ENCODE measurements at places on chromosomes 2 and 18. TPM values are rescaled to one million over a fixed set of nuclear protein-coding genes. Genes with fewer than 3 reads are reported as not detected.

DNA sequence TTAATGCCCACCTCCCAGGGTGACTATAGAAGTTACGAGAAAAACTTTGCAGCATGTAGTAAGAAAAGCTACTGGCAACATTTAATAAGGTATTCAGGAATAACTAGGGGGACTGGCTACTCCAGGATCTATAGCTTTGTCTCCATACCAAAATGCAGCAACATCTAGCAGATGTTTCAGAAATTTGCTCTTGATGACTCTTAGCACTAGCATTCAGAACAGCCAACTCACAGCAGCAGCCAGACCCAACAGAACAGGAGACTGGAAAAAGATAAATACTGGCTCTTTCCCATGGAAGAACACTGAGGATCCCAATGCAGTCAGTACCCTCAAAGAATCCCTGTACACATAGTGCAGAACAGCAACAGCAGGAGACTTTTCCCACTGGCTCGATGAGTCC is 105.0 kb downstream of the PRKRA start:
- DNase-seq, result no peak

Gene WBP1
- 89.7 TPM for total RNA-seq

- no peak for DNase-seq
Observed at GRCh38 chr18:10907749-10908148, 241.6 kb downstream of the PIEZO2 start.

DNA sequence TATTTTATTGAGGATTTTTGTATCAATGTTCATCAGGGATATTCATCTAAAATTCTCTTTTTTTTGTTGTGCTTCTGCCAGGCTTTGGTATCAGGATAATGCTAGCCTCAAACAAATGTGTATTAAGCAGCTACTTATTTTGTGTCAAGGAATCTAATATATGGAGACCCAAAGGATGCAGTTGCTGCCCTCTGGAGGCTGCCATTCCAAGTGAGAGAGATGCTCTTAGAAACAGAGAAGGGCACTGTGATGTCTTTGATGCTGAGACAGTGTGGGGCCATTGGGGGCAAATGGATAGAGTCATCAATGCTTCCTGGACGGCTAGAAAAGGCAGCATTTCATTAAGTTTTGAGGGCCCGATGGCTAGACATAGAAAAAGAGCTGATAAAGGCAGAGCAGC is 292.6 kb downstream of the SETBP1 start:
- DNase-seq, result no peak

GRCh38 chr2:178199334-178199733 is 5.0 kb downstream of the OSBPL6 start:
- no peak for DNase-seq

DNA sequence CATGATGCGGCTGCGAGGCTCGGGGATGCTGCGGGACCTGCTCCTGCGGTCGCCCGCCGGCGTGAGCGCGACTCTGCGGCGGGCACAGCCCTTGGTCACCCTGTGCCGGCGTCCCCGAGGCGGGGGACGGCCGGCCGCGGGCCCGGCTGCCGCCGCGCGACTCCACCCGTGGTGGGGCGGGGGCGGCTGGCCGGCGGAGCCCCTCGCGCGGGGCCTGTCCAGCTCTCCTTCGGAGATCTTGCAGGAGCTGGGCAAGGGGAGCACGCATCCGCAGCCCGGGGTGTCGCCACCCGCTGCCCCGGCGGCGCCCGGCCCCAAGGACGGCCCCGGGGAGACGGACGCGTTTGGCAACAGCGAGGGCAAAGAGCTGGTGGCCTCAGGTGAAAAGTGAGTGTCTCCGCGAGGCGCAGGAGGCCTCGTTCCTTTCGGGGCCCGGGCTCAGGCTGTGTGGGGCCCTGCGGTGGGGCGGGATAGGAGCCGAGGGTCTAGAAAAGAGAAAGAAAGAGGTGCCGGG is 520 bp downstream of the GLS start:
- no peak for DNase-seq

Gene SERPINB12
- not detected for total RNA-seq

- DNase-seq, result no peak
Observed at GRCh38 chr2:46323730-46324129, 26.5 kb downstream of the EPAS1 start.

DNA sequence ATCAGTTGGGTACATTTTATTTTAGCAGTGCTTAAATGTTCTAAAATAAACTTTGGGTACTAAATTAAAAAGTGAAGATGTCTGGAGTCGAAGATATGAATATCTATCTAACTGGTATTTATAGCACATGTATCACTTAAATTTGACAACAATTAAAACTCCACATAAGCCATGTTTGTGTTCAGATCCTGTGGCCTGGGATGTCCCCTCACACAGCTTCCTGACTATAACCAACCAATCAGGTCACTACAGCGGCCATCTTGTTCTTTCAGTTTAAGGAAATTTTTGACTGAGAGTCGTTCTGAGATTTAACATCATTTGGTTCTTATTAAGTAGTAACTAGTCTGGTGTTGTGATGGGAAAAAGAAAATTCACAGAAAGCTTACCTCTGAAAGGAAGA is 170.7 kb upstream of the NRP2 start:
- DNase-seq, result no peak

GRCh38 chr2:189862751-189863150 is 78.5 kb downstream of the PMS1 start:
- no peak for DNase-seq

DNA sequence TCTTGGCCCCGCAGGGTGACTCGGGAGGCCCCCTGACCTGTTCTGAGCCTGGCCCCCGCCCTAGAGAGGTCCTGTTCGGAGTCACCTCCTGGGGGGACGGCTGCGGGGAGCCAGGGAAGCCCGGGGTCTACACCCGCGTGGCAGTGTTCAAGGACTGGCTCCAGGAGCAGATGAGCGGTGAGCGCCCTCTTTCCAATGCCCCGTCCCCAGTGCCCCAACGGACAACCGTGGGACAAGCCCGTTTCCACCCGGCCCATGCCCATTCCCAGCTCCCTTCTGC is 2.6 kb upstream of the CHRND start:
- no peak for DNase-seq

DNA sequence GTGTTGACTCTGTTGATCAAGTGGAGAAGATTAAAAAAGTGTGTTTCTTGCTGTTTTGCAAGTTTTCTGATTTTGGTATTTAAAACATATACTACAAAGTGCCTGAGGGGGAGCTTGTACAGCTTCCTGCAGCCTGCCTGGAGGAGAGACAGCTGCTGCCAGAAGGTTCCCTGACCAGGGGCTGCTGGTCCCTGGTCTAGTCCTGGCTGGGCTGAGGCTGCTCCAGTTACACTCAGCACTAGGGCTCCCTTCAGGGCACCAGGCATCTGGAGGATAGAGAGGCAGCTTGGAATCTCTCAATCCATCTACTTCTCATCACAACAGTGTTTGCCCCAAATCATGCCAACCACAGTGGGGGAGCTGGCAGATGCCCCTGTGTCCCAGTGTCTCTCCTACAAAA is 4.8 kb downstream of the MC2R start:
- DNase-seq, result no peak

Measured in neural crest cell (in vitro differentiated cells).